ENCODE measurements at places on chromosomes 2 and 18.

GRCh38 chr2:233519787-233520611 lies 46.6 kb downstream of the USP40 start:
- DNase-seq, result no peak

DNA sequence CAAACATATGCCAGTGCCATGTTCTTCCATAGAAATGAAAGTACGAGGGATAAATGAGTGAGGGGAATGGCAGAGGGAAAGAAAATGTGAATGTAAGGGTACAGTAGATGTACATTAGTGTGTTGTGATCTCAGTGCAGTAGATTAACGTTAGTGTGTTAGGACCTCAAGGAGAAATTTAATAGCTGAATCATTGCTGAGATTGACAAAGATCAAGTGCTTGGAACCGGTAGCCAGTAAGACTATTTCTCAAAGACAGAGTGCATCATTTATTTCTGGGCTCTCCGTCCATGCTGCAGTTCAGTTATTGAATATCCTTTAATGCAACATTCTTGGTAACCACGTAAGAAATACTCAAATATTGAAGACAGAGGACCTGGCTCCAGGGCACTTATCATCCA lies 246.0 kb downstream of the PTPRM start:
- DNase-seq, result no peak

DNA sequence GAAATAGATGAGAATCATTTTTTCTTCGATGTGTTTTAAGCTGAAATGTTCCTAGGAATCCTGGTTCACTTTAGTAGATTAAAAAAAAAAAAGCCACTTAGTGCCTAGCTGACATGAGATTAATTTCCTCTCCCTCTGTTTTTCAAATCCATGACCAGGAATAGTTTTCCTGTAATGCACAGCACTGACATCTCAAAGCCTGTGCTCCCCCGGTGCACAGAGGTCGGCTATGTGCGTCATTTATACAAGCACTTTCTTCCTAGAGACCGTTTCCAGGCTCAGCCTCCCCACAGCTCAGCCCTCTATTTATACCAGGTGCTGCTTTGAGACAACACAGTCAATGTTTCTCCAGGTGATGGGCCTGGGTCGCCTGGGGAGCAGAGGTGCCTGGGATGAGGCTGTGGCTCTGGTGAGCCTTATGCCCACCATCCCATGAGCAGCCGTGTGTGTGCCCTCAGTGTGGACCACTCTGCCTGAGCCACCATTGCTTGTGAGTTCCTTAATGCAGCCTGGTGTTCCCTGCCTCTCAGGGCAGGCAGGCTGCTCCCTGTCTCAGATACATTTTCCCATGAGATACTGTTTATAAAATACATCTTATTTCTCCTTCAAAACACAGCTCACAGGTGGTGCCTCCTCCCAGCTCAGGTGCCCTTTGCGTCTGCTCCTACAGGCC lies 515.7 kb upstream of the HS6ST1 start:
- DNase-seq, result no peak

GRCh38 chr18:63137999-63138435 lies 181.6 kb downstream of the BCL2 start:
- DNase-seq, result peak; percentile 53

DNA sequence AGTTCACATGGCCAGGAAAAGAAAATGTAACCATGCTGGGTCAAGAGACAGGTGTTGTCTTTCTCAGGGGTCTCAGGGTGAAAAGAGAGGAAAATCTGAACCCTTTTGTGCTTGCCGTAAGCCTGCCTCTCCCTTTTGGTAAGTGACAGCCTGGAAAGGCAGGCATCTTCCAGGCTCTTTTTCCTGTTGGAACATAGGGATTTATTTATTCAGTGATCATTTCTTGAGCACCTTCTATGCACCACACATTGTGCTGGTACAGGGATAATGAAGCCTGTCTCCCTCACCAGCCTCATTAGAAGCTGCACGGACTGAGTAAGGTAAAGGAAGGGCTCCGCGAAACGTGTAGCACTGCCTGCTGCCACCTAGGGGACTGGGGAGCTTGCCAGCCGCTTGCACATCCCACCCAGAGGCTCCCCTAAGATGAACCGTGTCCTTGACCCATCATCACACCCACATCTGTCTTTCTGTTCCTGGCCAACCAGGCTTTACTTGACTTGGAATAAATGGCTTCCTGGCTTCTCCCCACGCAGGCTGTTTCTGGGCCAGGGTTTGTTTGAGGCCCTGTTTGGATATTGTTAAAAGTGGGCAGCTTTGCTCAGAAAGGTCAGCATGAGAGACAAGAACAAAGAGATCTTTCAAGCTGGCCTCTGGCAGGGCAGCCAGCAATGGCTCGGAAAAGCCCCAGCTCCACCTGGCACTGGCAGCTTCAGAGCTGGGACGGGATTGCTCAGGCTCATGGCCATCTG lies 73.3 kb upstream of the MCFD2 start:
- no peak for DNase-seq

DNA sequence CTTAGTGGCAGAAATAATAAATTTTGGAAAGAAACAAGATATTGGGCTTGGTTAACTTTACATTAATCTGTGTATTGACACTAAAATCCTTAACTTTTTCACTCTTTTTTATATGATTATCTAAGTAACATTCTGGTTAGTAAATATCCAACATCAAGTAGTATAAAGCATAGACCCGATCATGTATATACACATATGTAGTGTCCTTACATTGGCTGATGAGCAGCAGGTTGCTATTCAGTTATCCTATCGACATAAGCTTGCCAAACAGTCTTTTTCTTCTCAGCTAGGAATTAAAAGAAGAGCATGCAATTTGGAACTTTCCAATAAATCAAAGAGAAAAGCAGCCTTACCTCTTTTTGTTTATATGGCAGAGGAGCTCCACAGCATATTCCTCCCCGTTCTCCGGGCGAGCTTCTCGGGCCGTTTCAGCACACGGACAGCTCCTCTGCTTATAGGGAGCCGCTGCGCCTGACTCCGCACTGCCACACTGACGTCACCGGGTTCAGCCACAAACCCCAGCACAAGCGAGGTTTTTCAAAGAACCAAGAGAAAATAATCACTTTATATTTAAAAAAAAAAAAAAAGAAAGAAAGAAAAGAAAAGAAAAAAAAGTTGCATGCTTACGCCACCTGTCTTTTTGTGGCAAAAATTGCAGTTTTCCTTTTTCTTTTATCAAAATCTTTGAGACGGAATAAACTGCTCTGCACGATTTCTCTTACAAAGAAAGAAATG lies at the start of gene SCG2:
Gene SCG2, minus strand, starts transcription at position 430 of the 735 bp plus-strand sequence. CDS start 3,079 bp downstream, outside the sequence.
- peak; percentile 71 for DNase-seq

- no peak for DNase-seq
Measured at GRCh38 chr18:42412281-42412680, 457.2 kb downstream of the PIK3C3 start.

GRCh38 chr2:129499747-129500146 lies 479.7 kb upstream of the RAB6C start:
- no peak for DNase-seq

GRCh38 chr2:15939556-15939853 lies 845 bp upstream of the MYCN start:
- peak; percentile 68 for DNase-seq

DNA sequence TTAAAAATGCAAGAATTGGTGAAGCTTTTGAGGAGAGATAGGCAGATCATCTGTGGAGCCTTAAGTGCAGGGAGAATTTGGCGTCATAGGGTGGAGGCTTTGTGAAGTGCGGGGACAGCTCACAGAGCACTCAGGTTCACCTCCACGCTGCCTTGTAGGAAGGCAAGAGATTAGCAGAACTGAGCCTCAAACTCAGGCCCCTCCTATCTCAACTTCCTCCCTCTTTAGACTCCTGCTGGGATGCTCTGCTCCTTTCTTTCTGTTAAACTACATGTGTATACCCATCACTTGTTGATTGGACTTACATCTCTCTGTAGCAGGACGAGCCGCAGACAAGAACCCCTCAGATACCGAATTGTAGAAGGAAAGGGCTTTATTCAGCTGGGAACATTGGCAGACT lies 422.2 kb downstream of the SETBP1 start:
- DNase-seq, result no peak

DNA sequence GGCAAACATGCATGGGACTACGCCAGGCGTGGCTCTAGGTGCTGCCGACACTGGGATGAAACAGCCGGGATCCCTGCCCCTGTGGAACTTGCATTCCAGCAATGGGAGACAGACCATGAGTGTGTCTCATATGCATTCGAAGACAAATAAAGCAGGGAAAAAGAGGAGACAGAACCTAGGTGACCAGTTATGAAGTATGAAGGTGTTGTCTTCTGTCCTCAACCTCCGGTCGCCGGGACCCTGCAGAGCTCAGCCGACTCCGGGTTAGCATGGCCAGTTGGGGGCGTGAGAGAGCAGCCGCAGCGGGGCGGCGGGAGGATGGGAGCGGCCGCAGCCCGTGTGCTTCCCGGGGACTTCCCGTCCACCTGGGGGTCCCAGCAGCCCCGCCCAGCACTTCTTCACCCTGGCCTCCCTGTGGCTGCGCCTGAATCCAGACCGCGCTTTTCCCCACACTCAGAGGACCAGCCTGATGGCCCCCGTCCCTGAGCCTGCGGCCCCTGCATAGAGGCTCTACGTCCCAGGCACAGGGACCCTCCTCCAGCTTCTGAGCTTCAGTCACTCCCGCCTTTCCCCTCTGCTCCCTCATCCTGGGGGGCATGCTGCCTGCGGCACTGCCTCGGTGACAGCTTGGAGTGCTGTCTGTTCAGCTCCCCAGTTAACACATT lies 11.4 kb downstream of the ID2 start:
- DNase-seq, result peak; percentile 70

DNA sequence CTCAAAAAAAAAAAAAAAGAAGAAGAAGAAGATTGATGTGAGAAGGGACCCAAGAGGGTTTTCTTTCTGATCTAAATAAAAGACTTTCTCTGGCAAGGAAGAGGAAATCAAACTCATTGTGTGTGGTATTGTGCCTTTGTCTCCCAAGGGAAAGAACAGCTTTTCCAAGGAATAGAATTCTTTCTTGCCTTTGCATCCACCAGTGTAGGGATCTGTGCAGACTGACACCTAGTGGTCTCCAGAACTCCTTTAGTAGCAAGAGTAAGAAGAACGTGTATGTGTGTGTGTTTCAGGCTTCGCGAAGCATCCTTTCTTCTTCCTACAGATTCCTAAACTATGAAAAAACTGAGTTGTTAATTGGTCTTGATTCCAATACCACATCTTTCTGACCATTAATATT lies 33.5 kb upstream of the CRIM1 start:
- DNase-seq, result no peak

DNA sequence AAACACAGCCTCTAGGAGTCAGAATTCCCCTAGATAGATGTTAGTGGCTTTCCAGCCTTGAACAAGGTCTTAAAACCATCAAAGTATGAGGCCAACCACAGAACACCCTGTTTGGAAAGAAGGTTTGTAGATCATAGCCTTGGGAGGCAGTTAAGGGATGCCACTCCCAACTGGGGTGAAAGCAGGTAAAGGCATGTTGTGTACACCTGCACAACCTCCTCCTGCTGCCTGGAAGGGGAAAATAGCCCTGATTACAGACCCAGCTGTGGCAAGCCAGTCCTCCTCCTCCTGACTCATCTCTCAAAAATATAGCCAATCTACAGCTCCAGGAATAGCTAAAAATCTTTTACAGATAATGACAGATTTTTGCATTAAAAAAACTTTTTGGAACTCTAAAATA lies 108.1 kb downstream of the RBM43 start:
- DNase-seq, result no peak

DNA sequence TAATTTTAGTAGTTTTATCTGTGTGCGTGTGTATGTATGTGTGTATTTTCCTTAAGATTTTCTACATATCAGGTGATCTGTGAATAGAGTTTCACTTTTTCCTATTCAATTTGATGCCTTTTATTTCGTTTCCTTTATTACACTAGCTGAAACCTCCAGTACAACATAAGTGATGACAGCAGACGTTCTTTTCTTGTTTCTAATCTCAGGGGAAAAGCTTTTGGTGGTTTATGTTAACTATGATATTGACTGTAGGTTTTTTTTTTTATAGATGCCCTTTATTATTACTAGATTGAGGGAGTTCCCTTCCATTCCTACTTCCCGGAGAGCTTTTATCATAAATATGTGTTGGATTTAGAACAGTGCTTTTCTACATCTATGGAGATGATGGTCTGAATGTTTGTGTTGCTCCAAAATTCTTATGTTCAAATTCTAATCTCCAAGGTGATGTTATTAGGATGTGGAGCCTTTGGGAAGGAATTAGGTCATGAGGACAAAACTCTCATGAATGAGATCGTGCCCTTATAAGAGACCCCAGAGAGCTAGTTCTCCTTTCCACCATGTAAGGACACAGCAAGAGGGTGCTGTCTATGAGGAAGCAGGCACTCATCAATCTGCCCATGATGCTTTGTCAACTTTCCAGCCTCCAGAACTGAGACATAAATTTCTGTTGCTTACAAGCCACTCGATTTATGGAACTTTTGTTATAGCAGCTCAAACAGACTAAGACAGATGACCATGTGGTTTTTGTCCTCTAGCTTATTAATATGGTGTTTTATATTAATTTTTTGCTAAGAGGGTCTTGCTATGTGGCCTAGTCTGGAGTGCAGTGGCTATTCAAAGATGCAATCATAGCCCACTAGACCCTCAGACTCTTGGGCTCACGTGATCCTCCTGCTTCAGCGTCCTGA lies 5.9 kb upstream of the RHBDD1 start:
- DNase-seq, result no peak

GRCh38 chr2:210555555-210555954 lies 844 bp upstream of the CPS1 start:
- no peak for DNase-seq

GRCh38 chr18:59606193-59607077 lies 90.8 kb downstream of the CCBE1 start:
- DNase-seq, result no peak

- peak; percentile 96 for DNase-seq
Measured at GRCh38 chr2:238203094-238203972, at the start of gene ILKAP. Gene ILKAP (minus strand): TSS chr2:238203695. CDS start chr2:238203553, 142 bp downstream.

GRCh38 chr2:72813841-72814240 lies 12.0 kb downstream of the EXOC6B start:
- no peak for DNase-seq

DNA sequence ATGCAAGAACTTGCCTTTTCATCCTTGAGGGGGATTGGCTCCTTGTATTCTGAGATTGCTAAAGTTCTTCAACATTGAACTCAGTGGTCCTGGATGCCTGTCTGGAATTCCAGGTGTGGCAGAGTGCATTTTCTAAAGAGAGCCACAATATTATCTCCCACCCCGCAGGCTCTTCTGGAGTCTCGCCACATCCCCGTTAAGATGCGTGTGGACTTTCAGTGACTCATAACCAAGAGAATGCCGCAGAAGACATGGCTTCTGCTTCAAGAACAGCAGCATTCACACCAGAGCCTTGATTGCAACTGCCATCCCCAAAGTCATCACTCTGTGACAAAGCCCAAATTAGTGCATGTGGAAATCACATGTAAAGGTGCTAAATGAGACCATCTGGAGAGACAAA lies 142.7 kb downstream of the CDH20 start:
- no peak for DNase-seq

GRCh38 chr2:140248623-140249022 lies 1468.4 kb upstream of the NXPH2 start:
- no peak for DNase-seq

Data from activated naive CD8-positive, alpha-beta T cell treated with anti-CD3 and anti-CD28 coated beads, Interleukin-2, amount 10 ng/mL, durations not matched to agents 7 days and 5 days (primary cell).